Activated effector memory CD4-positive, alpha-beta T cell treated with Interleukin-2 at 50 U/mL for 16 hours (primary cell): ENCODE measurements at places on chromosomes 12 and 14.

DNA sequence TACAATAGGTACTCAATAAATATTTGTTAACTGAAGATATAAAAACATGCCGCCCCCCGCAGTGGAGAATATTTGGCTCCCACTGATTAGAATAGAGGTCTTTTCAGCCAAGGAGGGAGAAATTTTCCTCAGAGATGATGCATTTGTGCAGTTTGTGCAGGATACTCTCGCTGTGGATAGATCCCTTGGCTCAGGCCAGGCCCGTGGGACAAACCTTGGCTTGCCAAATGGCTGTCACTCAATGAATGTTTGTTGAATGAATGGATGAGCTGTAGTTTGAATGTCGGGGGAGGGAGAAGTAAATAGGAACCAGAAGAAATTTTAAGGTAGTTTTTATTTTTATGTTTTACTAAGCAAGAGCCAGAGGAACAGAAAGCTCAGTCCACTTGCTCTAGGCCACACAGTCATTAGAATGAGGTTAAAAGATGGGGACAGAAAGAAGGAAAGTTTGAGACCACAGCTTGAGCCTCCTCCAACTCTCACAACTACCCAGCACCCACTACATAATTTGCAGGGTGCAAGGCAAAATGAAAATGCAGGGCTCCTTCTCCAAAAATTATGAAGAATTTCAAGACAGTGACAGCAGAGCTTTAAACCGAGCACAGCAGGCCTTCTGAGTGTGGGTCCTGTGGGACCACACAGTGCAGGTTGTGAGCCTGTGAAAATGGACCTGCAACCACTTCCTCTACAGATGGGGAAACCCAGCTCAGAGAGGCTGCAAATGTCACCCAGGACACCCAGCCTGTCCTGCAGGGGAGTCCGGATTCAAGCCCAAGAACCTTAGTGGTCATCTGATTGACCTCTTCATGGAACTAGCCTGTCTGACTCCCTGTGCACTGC is 51.4 kb downstream of the WSCD2 start:
- DNase-seq = no peak

DNA sequence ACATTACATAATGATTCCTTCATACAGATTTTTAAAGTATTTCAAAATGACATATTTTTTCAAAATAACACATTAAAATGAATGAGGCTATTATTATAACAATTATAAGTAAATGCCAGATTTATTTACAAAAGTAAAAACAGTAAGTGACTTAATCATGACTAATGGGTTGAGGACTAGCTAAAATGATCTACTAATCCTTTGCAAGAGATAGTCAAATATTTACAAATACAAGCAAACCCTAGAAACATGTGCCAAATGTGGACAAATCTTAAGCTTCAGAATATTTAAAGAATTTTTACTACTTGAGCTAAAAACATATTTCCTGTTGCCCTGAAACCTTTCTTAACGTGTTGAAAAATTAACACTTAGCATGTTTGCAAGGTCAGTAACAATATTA is 74.8 kb downstream of the KIF21A start:
- DNase-seq = no peak

DNA sequence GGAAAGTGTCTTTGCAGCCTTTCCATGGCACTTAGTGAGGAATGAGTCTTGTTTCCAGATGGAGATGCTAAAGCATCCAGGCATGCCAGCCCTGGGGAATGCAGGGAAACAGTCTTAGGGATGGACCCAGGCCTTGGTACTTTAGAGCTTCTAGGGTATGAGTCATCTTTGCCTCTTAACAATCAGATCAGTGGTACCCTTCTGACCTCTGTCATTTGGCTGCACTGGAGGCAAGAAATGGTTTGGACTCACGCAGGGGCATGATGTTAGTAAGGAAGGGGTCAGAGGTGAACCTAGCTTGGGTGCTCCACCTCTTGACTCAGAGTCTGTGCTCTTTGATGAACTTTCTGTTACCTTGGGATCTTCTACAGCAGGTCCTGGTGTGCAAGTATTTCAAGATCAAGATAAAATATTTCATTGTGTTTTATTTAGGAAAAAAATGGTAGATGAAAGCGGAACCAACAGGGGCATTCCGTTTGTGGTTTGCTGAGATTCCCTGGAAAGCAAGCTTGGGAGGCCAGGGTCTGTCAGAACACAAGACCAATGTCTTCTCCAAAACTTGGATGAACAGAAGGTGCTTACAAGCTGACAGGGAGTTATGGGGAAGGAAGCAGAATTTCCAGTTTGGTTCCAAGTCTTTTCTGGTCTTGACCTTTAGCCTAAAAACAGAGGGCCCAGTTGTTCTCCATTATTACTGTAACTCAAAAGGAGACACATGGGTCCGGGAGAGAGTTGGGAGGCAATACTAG is 216.2 kb downstream of the ZFP36L1 start:
- DNase-seq = no peak

GRCh38 chr12:108722992-108723766 is 8.1 kb downstream of the CORO1C start:
- DNase-seq = no peak

- no peak for DNase-seq
Measured at GRCh38 chr14:22492622-22493542, 96.1 kb downstream of the DAD1 start.

GRCh38 chr12:107610021-107610859 is 75.4 kb upstream of the PWP1 start:
- DNase-seq = no peak

DNA sequence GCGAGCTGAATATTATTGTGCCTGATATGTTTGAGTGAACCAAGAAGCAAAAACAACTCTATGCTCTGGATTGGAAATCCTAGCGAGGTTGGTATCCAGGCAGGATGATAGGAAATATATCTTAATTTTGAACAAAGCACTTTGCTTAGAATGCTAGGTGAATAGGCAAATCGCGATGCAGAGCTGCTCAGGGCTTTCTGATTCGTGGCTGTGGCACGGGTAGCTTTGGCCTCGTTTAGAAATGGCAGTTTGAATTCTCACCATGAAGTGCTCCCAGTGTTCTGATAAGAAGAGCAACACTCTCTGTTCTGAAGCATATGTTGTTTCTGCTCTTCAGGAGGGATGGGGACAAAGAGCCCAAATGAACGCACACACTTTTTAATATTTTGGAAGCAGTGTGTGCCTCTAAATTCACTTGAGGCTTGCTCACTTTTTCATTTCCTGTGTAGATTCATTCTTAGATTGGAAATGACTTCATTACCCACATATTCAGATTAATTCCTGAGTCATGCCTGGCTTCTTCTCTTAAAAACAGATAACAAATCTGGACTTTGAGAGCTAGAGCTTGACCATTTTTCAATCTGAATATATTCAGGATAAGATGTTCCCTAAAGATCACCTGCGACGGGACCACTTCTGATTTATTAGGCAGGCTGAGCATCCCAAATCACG is 200.9 kb downstream of the RPAP3 start:
- no peak for DNase-seq

- no peak for DNase-seq
Measured at GRCh38 chr12:124737772-124738635, 125.7 kb downstream of the SCARB1 start.

- DNase-seq = no peak
Measured at GRCh38 chr14:104820669-104821228, 19.8 kb downstream of the ZBTB42 start.

- peak; percentile 52 for DNase-seq
Measured at GRCh38 chr14:69643430-69644200, 32.2 kb downstream of the SUSD6 start.

DNA sequence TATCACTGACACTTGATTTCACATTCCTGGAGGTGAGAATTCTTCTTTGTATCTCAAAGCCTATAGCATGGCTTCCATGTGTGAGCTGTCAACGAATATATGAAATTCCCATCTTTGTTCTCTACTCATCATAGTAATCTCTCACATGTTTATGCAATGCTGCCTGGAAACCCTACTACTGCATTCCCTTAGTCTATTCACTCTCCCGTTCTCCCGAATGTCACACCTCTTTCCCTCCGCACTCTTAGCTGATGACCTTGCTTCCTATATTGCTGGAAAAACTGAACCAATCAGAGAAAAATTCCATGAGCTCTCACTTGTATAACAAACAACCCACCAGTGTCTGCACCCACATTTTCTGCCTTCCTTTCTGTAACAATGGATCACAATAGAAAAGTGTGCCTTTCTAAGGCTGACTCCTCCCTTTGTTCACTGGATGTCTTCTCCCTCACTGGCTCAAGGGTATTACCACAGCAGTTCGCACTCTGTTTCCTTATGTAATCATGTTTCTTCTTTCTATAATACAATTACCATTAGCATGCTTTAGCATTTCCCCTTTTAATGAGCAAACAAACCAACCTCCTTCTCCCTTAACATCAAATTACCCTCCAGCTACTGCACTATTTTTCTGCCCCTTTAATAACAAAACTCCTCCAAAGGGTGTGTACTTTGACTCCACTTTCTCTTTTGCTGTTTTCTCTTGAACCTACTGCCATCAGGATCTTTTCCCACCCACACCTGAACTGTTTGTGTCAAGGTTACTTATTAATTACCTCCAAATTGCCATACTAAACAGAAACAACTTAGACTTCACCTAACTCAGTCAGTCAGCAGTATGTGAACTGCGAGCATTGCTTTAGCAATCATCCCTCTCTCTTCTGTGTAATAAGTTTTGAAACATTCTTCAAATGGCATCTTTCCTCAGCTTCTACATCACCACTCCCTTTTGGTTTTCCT is 63.9 kb upstream of the CCDC196 start:
- DNase-seq = no peak

- peak; percentile 19 for DNase-seq
Measured at GRCh38 chr14:75831455-75831854, 150.3 kb downstream of the TGFB3 start.

DNA sequence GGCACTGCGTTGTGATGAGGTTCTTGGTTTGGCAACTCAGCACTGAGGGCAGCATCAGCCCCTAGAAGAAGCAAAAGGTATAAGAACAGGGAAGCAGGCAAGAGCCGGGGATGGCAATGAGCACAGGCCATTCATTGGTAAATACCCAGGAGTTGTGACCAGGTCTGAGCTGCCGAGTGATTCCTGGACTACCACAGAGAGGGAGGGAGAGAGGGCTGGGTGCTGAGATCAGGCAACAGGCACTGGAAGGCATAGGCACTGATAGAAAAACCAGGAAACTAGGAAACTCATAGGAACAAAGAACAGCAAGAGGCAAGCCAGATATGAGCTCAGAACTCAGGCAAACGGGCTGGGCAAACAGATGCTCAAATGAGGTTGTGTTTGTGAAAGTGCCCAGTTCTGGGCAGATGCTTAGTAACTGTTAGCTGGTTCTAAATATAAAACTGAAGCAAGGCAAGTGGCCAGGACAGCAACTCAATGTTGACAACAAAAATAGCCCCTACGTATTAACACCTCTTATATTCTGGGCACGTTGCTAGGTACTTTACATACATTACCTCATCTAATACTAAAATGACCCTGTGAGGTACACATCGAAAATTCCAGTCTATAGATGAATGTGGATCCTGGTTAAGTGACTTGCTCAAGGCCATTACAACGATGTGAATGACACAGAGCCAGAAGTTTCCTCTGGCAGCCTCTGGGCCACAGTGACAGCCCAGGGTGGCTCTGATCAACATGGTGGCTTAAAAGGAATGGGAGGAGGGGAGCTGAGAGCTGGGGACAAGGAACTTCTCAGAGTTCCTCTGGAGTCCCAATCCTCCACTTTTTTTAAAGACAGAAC is 121.1 kb downstream of the PRMT8 start:
- DNase-seq = no peak

- no peak for DNase-seq
Measured at GRCh38 chr12:109999983-110000505, 814 bp downstream of the ANKRD13A start.

DNA sequence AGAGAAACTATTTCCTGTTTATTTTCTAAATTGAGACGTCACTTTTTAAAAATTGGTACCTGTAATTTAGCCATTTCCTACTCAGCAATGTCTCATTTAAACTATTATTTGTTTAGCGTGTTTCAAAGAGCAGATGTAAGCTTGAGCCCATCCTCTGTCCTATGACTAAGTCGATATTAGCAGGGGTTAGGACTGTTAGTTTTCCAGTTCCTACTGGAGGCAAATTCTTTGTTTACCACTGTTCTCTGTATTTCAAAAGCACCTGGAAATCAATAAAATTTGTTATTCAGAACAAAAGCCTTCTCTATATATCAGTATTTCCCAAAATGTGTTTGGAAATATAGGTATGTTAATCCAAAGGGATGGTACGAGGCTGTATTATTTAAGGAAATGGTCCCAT is 42.4 kb downstream of the MDM2 start:
- DNase-seq = no peak

- DNase-seq = no peak
Measured at GRCh38 chr14:36229262-36229661, 52.7 kb upstream of the PTCSC3 start.

GRCh38 chr12:46676797-46677520 is 148.8 kb downstream of the SLC38A4 start:
- no peak for DNase-seq

- DNase-seq = no peak
Measured at GRCh38 chr12:111685322-111685810, 390 bp downstream of the BRAP start.

DNA sequence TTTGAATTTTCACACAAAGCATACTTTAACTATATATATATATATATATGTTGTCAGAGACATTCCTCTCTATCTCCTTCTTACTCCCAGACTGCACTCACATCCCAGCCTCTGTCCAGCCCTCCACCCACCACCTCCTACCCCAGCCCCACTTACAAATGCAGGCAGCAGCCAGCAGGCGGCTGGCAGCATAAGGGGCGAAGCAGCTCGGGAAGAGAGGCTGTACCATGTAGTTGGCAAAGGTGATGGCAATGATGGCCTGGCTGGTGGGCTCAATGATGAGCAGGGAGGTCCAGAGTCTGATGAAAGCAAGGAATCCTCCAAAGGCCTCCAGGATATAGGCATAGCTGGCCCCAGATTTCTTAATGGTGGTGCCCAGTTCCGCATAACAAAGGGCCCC is 2.5 kb downstream of the SLC7A7 start:
- no peak for DNase-seq

DNA sequence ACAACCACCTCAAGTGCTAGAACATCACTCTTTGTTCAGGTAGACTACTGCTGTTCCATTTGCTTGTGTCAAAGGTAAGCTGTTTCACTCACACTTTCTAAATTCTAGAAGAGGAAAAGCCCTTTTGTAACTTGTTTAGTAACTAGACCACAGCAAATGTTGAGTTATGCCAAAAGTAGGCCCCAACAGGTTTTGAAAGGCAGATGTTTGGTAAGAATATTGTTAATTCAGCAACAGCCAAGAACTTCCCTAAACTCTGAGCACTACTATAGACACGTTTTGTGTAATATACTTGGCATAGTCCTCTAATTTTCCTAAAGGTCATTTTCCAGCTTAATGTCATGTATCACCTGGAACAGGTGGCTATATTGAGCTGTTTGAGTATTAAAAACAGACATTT is 79.0 kb downstream of the DCAF5 start:
- no peak for DNase-seq
